ENCODE measurements at places on chromosomes 2 and 18. TPM values are rescaled to one million over a fixed set of nuclear protein-coding genes. Genes with fewer than 3 reads are reported as not detected.
A peak's percentile ranks its signal among the peaks of the same experiment; 100 is the strongest.

CCDC178 gene
- not detected for total RNA-seq

SLC9A2 gene
- 0.19 TPM for total RNA-seq

INHBB gene
- 0.66 TPM for total RNA-seq

RNF103 gene
- total RNA-seq: 9.0 TPM

RGPD3 gene
- not detected for total RNA-seq

CRYBA2 gene
- not detected for total RNA-seq

C2orf49 gene
- total RNA-seq: 18.1 TPM

REG3G gene
- total RNA-seq: not detected

IL37 gene
- total RNA-seq: not detected

DNA sequence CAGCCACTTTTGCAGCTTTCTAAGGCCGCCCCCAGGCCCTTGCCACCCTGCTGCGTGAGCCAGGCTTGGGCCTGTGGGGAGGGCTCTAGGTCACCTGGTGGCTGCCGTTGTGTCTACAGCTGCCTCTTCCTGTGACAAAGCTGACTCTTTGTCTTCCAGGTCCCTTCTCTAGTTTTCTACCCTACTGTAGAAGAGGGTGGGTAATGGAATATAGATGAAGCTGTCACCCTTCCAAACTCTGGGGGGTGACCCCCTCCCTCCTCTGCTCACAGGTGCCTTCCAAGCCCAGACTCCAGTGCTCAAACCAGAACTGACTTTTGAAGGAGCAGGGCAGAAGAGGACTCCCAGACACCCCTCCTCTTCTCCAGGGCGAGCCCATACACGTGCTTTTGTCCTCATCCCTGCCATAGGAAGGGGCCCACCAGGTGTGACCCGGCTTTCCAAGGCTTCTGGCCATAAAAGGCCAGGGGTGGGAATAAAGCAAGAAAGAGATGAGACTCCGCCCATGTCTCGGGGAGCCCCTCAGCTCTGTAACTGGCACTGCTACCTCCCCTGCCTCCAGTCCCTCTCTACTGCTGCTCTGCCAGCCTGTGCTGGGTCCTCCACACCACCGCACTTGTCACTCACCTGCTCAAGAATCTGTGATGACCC, 17.9 kb upstream of the SDC1 start:
- no peak for DNase-seq

GRCh38 chr2:15735484-15736326, 144.0 kb downstream of the DDX1 start:
- no peak for DNase-seq

DNA sequence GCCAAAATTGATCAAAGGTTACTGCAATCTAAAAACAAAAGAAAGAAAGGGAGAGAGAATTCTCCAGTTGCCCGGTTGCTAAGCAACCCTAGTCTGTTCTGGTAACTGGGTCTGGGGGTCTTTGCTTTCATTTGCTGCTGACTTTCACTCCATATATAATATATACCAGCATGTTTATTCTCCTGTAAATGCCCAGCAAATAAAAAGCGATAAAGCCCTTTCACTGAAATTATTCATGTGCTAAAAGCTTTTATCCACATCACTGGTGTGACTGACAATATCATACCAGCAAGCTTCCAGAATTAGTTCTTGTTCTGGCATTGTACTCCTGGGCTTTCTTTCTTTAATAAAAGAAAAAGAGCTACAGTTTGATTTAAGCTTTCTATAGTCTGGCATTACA, 75.5 kb upstream of the ST8SIA3 start:
- DNase-seq: no peak

DNA sequence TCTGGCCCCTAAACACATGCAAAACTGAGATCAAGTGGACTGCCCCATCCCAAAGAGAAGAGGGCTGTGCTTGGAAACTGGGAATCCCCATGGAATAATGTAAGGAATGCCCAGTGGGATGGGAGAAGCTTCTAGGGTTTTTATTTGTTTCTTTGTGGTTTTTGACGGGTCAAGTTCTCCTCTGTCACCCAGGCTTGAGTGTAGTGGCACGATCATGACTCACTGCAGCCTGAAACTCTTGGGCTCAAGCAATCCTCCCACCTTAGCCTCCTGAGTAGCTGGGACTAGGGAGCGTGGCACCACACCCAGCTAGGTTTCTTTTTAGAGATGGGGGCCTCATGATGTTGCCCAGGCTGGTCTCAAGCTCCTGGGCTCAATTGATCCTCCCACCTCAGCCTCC, 101.7 kb upstream of the ZSWIM2 start:
- peak; percentile 77 for DNase-seq

DNA sequence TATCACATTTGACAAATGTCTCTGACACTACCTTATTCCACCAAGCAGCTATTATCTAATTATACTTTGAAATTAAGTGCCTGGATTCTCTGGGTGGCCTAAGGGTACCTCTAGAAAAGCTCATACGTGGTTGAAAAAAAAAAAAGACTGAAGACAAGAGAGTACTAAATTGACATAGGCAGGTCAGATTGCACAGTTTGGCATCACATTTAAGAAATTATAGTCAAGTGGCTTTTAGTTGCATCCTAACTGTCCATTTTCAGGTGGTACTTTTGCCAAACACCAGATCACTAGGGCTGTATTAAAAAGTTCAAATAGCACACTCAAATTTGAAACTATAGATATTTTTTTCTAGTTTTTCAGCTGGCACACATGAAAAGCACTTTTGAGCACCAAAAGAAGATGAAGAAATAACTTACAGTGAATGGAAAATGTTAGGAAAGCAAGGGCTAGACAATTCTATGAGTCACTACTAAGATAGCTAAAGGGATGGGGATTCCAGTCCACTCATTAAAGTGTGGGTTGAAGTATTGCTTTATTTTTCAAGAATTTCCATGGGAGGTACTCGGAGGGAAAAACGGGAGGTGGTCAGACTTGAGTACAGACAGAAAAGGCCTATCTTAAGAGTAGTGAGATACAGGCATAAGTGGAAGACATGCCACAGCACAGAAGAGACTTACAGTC, 106.5 kb upstream of the COL5A2 start:
- DNase-seq: peak; percentile 74

DNA sequence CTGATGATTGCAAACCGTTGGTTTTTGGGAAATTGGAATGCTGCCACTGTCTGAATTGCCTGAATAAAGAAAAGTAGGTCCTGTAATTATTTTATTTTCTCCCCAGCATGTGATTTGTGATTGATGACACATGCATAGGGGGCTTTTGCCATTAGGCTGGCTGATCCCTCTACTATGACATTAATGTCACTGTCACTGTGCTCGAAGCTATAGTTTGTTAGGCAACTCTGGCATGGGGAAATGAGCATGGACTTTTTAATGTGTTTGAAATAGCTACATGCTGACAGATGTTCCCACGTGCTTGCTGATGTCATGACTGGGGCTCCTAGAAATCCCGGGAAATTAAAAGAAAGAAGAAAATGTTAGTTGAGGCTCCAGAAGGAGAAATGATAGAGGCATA, 99.1 kb downstream of the HRH4 start:
- DNase-seq: no peak

- no peak for DNase-seq
These were observed 18.0 kb downstream of the FBXO41 start for GRCh38 chr2:73266061-73266901.

GRCh38 chr2:47054036-47054555, 101.0 kb downstream of the STPG4 start:
- no peak for DNase-seq

GRCh38 chr2:30770816-30771576, 36.2 kb downstream of the CAPN13 start:
- DNase-seq: no peak

DNA sequence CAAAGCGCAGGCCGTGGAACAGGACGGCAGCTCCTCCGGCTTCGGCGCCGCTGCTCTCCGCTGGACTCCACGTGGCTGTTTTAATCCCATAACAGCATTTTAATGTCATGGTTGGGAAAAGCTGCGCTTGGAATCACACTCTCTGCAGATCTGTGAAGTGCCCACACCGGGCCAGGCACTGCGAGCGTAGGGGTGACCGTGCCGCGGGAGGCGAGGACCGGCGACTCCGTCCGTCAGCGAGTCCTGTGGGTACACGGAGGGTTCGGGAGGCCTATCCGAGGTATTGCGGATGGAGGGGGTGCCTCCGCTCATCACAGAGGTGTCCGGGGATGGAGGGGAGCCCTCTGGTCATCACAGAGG, 198.0 kb upstream of the SALL3 start:
- DNase-seq: no peak

DNA sequence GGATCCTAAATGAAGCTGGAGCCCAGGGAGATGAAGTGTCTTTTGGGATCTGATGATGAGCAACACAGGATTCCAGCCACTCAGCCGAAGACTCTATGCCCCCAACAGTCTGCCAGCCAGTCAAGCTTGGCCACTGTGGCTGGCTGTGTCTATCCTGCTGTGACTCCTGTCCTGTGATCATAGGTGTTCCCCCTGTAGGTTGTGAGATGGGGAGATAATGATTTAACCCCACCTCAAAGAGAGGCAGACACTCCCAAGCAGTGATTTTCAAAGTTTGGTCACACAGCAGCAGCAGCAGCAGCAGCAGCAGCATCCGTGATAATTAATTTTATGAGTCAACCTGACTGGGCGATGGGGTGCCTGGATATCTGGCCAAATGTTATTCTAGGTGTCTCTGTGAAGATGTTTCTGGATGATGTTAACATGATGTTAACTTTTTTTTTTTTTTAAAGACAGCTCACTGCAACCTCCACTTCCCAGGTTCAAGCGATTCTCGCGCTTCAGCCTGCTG, 21.4 kb upstream of the RHOB start:
- no peak for DNase-seq

DNA sequence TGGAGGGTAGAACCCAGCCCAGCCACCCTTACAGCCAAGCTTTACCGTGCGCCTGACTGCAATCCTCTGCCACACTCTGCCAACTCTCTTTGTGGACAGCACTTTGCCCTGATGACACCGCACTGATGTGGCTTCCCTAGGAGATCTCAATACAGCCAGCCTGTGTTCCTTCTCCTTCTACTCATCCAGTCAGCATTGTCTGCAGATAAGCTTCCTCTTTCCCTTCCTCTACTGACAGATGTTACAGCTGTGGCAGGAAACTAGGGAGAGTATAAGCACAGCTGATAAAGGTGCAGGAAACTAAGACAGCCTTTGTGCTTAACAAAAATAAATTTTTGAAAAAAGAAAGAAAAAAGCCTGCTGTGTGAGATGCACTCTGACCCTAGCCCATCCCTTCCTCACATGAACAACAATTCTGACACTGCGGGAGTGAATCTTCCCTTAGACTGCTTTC, 25.0 kb downstream of the CEP68 start:
- DNase-seq: no peak

- no peak for DNase-seq
These were observed 124.9 kb upstream of the ETAA1 start for GRCh38 chr2:67272195-67272594.

DNA sequence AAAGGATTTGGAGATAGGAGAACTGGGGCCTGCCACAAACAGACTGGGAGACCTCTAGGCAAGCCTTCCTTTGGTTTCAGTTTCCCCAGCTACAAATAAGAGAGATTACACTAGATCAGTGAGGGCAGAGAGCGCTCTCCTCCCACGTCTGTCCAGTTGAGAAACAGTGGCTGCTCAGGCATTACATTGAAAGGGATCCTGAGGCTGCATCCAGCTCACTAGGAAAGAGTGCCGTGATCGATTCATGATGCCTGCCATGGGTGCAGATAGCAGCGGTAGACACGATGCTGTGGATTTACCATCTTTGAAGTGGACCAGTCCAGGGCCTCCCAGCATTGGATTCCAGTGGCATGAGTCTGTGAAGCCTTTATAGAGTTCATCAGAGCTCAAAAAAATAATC, 62.6 kb downstream of the EN1 start:
- no peak for DNase-seq

DNA sequence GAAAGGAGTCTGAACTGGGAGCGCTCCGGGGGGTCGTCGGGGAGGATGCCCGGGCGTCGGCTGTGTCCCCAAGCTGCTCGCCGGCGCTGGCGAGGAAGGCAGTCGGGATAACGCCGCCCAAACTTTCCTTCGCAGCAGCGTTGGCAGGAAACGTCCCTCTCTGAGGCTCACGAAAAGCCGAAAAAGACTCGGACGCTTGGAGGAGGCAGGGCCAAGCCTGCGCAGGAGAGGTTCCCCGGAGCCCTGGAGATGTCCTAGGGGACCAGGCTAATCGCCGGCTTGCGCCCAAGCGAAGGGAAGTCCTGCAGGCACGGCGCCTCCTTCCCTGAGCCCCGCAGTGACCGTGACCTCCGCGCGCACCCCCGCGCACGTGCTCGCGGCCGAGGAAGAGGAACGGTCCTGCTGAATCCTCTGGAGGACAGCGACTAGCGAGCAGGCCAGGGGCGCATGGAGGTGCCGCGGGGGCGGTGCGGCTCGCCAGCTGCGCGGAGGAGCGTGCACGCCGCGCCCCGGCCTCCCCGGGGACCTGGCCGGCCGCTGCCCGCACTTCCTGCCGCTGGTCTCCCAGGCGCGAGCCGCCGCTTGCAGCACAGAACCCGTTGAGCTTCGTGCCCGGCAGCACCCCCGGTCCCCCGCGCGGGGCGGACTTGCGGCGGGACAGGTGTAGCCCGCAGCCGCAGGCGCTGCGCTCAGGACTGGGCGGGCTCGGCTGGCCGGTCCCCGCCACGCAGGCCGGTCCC, at the start of gene SH3RF3:
TSS of gene SH3RF3 (plus strand) at position 590 of the 740 bp plus-strand sequence.
- peak; percentile 29 for DNase-seq

DNA sequence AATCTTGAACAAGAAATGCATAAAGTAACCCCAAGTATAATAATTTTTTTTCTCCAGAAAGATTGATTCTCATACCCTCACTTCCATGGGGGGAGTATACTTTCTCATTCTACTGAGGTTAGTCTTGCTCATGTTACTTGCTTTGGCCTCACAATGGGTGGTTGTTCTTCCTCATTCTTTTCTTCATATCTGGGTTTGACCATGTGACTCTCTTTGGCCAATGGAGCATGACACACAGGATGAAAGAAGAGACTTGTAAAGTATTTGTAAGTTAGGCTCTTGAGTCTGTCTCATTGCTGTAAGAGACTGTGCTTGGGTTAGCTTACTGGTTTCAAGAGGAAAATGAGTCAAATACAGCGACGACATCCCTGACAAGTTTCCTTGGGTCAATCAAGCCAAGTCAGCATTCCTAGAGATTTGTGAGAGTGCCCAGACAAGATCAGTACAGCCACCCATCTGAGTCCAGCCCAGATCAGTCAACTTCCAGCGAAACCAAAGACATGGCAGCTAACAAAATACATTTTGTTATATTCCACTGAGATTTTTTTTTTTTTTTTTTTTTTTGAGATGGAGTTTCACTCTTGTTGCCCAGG, 970.2 kb downstream of the BCL11A start:
- DNase-seq: no peak

DNA sequence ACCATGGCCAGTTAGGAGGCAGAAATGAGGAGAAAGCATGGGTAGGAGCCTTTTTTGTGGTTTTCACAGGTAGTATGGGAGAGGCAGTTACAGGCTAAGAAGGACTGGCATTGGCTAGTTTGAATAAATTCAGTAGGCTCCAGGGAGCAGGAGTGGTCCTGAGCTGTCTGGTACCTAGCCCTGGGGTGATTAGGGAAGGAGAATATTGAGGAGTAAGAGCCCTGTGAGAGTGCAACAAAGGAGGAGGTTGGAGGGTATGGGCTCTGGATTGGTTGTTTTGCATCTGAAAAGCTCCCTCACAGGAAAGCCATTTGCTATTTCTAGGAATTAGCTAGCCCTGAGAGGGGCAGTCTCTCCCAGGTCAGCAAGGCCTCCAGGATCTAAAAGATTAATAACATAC, 13.3 kb upstream of the TCF7L1 start:
- no peak for DNase-seq

GRCh38 chr18:77132369-77133050, at the start of gene MBP:
MBP (minus strand) TSS chr18:77132783; CDS start chr18:77105261, 27,522 bp downstream.
- DNase-seq: no peak

GRCh38 chr2:170161516-170162270, 16.3 kb upstream of the MYO3B start:
- peak; percentile 41 for DNase-seq

Data from H4 (cell line).